ENCODE measurements at places on chromosomes 16 and 17.

DNA sequence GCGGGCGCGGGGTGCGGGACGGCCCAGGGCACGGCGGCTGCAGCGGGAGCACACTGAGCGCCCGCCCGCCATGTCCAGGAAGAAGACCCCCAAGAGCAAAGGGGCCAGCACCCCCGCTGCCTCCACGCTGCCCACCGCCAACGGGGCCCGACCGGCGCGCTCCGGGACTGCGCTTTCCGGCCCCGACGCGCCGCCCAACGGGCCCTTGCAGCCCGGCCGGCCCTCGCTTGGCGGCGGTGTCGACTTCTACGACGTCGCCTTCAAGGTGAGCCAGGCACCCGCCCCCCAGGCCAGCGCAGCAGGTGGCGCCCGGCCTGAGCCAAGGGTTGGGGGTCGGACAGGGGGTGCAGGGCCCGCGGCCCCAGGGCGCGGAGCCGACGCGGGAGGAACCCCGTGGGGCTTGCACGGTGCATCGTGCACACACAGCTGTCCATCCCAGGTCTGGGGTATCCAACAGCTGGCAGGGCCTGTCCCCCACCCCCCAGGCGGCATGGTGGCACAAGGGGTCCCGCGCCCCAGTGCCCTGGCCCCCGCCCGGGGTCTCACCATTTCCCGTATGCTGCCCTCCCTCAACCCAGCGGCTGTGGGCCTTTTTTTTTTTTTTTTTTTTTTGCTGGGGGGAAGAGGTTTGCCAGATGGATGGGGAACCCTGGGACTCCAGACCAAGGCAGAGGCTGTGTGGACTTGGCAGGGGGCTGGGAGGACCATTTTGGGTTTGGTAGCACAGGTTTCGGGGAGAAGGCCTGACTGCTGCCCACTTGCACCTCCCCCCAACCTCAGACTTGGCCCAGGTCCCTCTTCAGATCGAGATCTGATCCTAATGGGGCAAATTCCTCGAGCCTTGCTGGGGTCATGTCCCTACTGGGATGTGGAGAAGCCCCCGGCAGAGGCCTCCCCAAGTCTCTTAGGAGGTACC lies 547 bp downstream of the RAB26 start:
- DNase-seq: no peak

DNA sequence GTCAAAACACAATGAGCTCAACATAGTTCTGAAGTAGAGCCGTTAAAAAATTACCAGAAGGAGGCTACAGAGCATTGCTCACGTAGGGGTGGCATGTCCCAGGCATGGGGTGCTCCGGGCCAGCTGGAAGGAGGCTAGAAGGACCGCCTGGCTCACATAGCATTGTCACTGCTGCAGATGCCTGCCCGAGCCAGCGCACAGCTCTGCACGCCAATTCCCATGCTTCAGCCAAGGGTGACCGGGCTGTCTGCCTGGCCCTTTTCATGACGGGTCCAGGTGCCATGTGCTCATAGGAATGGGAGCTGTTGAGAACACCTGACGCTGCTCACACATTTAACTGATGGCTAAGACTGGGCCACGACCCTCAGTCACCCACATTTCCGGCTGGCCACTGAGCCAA lies 228.9 kb upstream of the FOXF1 start:
- no peak for DNase-seq

- DNase-seq: no peak
These were observed 687 bp upstream of the CIITA start for GRCh38 chr16:10876315-10876714.

DNA sequence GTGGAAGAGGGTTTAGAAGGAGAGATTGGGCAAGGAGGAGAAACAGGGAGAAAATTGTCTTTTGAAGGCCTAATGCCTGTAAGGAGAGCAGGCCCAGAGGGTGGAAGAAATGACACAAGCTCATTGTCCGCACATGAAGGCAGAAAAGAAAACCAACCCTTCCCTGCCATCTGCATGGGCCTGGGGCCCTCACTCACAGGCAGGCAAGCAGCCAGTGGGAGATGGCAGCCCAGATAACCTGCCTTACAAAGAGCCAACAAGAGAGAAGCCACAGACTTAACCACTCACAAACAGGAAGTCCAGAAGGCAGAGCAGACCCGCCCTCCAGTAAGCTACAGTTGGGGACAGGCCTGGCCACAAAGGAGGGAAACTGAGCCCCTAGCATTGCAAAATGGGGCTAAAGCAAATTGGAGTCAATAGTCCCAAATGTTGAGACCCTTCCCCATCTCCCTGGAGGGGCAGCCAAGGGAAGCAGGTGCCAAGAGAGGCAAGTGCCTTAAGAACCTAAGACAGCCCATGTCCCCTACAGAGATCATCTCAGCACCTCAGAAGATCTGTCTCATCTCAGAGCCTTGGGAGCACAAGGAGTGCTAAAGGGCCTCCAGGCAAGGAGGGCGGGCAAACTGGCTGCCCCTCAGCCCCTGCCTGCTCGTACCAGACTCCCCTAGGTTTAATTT lies 7.3 kb upstream of the TSPOAP1 start:
- no peak for DNase-seq

DNA sequence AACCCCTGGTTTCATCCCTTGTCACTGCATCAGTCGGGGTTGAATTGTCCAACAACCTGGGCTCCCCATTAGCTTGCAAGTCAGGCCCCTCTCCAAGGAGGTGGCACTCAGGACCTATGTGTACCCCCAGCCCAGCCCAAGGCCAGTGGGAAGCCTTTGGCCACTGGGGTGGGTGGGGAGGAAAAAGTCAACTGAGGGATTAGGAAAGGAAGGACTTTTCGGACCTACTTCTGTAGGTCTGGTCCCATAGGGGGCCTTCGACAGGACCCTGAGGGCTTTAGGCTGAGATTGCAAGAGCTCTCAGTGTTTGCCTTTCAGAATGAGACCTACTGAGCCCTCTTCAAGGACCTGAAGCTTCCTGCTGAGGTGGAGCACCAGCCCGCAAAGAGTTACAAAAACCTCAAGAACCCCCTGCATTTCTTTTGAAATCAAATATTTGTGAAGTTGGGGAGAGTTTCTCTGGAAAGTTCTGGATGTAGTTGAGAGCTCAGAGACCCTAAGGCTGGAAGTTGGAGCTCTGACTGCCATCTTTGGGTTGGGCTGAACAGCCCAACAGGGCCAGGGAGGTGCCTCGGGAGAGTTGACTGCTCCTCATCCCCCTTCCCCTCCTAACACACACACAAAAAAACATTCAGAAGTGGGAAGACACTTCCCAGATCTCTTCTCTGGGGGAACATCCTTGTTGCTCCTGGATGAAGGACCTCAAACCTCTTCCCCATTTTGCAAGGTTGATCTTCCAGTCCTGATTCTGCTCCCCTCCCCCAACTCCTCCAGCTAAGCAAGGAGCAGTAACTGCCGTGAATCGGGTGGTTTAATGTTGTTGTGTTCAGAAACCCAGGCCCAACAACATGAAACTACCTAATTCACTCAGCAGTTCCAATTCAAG lies 5.8 kb upstream of the HOXB9 start:
- DNase-seq: no peak

DNA sequence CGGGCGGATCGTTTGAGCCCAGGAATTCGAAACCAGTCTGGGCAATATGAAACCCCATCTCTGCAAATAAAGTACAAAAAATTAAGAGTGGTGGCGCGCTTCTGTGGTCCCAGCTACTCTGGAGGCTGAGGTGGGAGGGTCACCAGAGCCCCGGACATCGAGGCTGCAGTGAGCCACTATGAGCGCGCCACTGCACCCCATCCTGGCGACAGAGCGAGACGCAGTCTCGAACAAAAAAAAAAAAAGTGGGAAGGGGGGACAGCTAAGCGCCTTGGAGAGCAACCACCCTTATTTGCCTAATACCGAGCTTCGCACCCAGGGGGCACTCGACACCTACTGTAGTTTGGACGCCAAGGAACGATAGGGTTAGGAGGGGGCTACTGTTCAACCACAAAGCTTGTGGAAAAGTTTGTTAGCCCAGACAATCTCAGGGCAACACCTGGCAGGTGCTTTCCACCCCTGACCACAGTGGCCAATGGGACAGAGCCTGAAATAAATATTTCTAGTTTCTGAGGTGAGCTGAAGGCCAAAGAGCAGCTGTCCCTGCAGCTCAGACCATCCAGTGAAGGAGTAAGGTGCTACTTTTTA lies 847 bp upstream of the PSMC3IP start:
- peak; percentile 43 for DNase-seq

DNA sequence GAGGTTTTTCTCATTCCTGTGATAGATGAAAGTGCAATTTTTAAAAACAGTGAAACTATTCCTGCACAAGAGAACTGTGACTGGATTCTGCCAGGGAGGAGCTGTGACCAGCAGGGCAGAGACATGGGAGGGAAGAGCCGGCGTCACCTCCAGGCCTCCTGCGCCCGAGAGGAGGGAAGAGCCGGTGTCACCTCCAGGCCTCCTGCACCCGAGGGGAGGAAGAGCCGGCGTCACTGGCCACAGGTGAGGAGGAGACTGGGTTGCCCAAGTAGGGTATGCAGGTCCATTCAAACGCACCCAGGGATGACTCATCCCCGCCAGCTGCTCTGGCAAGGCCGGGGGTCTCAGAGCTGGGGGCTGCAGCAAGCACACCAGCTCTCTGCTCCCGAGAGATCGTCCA lies 56.7 kb downstream of the METRNL start:
- no peak for DNase-seq

DNA sequence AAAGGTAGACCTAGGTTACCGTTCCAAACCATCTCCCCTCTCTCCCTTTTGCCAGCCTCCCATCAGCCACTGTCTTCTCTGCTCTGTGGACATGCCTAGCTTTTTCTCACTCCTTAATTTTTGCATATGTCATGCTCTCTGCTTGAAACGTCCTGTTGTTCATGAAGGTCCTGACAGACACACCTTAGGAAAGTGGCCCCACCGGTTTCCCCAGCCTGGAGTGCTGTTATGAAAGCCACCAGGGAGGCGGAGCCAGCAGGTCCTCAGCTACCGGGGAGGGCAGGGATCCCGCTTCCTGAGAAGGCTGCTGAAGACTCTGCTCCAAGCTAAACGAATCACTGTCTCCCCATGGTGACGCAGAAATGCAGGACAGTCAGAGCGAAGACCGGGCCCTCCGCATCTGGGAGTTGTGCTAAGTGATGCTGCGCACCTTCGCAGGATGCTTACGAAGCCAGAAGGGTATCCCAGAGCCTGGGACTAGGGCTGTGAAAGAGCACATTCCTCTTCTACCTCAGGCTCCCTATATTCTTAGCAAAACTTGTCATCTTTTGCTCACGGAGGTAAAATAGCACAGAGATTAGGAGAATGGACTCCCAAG lies 2.3 kb upstream of the SLC16A11 start:
- DNase-seq: no peak

DNA sequence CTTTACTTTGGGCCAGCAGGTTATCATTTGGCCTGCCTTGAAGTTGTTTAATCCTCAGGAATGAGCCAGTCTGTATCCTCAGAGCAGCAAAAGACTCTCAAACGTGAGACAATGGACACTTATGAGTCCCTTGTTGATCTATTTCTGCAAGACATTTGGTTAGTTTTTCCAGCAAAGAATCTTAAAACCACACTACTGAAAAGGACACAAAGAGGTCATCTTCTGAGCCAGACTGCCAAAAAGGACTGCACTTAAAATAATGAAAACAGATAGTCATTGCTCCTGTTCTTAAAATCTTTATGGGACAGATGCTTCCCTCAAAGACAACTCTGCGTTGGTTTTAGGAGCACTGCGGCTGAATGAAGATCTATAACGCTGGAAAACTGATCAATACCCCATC lies 205.7 kb upstream of the PSMD7 start:
- no peak for DNase-seq

- DNase-seq: no peak
These were observed 2.9 kb upstream of the RHBDF2 start for GRCh38 chr17:76504117-76504516.

DNA sequence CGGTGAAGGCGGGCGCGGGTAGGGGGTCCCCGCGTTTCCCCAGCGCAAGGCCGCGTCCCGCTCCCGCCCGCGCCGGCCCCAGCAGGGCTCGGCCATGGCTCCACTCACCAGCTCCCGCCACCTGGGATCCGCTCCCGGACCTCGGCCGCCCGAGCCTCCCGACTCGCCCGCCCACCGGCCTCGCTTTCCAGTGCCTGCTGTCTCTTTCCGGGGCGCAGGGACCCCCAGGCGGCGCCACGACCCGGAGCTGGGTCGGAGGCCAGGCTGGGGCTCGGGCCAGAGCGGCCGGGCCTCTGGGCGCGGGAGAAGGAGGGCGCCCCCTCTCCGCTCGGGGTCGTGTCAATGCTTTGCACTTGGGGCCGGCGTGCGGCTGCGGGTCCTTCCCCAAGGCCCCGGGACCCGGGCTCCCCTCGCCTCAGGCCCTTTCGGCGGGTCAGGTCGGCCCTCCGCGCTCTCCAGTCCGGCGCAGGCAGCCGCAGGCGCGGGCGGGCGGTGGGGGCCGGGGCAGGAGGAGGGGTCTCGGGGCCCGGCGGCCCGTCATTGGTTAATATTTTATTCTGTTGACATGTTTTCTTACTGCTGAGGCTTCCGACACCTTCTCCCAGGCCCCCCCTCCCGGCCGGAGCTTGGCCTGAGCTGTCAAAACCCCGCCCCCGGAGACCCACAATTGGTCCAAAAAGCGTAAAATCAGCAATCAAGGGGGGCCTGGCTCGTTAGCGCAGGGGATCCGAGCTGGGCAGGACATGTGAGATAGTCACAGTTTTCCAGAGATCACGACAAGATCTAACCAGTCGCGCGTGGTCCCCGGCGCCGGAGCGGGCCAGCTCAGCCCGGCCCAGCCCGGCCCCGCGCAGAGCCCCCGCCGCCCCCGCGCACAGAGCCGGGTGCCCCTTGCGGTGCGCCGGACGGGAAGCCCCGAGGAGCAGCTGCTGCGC lies at the start of gene TBX2:
Gene TBX2 (plus strand): TSS at position 713 of the 935 bp plus-strand sequence. CDS start 334 bp downstream, outside the sequence.
- DNase-seq: peak; percentile 85

GRCh38 chr17:27430882-27431491 lies 25.3 kb upstream of the KSR1 start:
- no peak for DNase-seq

DNA sequence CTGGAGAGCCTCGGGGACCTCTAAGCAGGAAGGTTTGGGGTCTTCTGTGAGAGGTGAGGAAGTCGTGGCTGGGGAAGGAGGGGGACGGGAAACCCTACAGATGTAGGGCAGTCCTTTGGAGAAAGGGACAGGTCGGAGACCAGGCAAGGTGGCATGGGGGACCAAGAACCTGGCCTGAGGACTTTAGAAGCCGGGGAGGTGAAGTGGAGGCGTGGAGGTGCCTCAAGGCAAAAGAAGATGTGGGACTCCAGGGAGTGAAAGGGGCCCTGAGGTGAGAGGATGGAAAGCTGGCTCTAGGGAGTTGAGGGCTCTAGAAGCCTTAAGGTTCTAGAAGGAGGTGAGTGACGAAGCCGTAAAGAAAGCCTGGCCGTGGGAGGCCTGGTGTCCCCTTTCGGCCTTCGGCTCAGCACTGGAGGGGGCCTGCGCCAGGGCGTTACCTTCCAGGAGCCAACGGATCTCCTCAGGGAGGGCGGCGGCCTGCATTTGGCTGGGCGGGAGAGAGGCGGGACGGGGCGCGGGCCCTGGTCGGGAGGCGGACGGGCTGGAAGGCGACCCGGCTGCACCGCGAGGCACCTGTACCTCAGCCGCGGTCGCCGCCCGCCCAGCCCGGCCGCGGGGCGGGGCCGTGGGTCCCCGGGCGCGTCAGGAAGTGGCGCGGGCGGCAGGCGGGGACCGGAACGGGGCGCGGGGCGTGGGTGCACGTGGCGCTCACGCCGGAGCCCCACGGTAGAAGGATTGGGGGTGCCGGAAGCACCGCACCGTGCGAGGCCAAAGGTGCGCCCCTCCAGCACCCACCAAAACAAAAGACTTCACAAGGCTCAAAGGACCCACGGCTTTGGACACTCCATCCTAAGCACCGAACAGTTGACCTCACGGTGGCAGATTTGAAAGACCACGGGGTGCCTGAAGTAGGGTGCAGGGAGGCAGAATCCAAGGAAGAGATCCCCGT lies at the start of gene SKAP1:
Gene SKAP1 (minus strand): TSS at position 577 of the 949 bp plus-strand sequence.
- DNase-seq: no peak

- DNase-seq: no peak
These were observed 201.0 kb upstream of the WSCD1 start for GRCh38 chr17:5869041-5869745.
